ENCODE measurements at places on chromosomes 13 and 19.

- H3K36me3 ChIP-seq = no peaks in the 10 kb centered on the region
- H3K4me3 ChIP-seq = no peak overlapping the region
- H3K27ac ChIP-seq = no peak overlapping the region
- no peak for DNase-seq
- no peaks in the 10 kb centered on the region for H3K4me1 ChIP-seq
Observed at GRCh38 chr19:29323440-29324290, 110.7 kb upstream of the UQCRFS1 start.

DNA sequence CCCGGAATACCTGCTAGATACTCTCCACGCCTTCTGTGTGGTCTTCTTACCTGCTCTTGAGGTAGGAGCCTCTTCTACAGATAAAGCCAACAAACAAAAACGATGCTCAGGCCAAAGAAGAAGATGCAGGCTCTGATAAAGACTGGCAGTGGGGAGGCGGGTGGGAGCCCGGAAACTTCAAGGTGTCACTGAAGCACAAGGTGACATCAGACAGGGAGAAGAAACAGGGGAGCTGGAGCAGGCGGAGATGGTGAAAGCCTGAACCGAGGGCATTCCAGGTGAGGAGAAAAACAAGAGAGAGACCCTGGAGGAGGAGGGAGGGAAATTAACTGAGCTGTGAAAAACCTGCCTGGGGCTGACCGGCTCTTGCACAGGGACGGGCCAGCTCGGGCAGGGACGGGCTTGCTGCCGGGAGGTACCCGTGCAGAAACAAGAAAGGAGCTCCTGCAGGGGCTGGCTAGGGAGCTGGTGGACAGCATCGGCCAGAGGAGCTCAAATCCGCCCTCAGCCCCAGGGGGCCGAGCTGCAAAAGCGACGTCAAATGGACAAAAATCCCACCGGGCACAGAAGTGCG lies 19.0 kb downstream of the GNG7 start:
- DNase-seq = no peak
- no peaks in the 10 kb centered on the region for H3K4me1 ChIP-seq
- no peak overlapping the region for H3K4me3 ChIP-seq
- no peaks in the 10 kb centered on the region for H3K27me3 ChIP-seq
- no peaks in the 10 kb centered on the region for H3K36me3 ChIP-seq

DNA sequence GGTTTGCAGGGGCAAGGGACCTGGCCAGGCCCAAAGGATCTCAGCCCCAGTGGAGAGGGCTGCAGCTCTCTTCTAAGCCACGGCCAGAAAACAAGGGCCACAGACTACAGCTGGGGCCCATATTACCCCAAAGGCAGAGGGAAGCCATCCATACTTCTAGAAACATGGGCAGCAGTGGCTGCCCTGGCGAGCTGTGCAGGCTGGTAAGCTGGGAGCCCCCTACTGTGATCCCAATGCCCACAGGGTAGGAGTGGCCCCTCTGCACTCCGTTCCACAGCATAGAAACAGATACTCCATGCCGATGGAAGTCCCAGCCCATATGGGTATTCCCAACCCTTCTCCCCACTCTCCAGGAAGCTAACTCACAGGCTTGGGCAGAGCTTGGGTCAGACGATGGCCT lies 25.1 kb downstream of the VSTM2B start:
- no peaks in the 10 kb centered on the region for H3K4me1 ChIP-seq
- H3K27me3 ChIP-seq = no peaks in the 10 kb centered on the region
- H3K36me3 ChIP-seq = no peaks in the 10 kb centered on the region
- no peak for DNase-seq
- no peak overlapping the region for H3K27ac ChIP-seq

- no peak overlapping the region for H3K27ac ChIP-seq
- H3K27me3 ChIP-seq = no peaks in the 10 kb centered on the region
- H3K4me3 ChIP-seq = no peak overlapping the region
- DNase-seq = peak; percentile 16
- H3K4me1 ChIP-seq = no peaks in the 10 kb centered on the region
Observed at GRCh38 chr19:22882797-22883196, 50.7 kb downstream of the ZNF723 start.

GRCh38 chr13:51689663-51689996 lies 105.4 kb downstream of the WDFY2 start:
- H3K27me3 ChIP-seq = no peaks in the 10 kb centered on the region
- no peak overlapping the region for H3K27ac ChIP-seq
- no peaks in the 10 kb centered on the region for H3K4me1 ChIP-seq
- no peak overlapping the region for H3K4me3 ChIP-seq
- no peak for DNase-seq

- H3K27ac ChIP-seq = no peak overlapping the region
- H3K4me1 ChIP-seq = no peaks in the 10 kb centered on the region
- DNase-seq = no peak
- no peaks in the 10 kb centered on the region for H3K36me3 ChIP-seq
- no peaks in the 10 kb centered on the region for H3K27me3 ChIP-seq
- H3K4me3 ChIP-seq = no peak overlapping the region
Observed at GRCh38 chr13:76958841-76959432, 10.6 kb downstream of the ACOD1 start.

- no peak overlapping the region for H3K4me3 ChIP-seq
- DNase-seq = peak; percentile 58
Observed at GRCh38 chr19:17778251-17778967, 16.5 kb upstream of the B3GNT3 start.

DNA sequence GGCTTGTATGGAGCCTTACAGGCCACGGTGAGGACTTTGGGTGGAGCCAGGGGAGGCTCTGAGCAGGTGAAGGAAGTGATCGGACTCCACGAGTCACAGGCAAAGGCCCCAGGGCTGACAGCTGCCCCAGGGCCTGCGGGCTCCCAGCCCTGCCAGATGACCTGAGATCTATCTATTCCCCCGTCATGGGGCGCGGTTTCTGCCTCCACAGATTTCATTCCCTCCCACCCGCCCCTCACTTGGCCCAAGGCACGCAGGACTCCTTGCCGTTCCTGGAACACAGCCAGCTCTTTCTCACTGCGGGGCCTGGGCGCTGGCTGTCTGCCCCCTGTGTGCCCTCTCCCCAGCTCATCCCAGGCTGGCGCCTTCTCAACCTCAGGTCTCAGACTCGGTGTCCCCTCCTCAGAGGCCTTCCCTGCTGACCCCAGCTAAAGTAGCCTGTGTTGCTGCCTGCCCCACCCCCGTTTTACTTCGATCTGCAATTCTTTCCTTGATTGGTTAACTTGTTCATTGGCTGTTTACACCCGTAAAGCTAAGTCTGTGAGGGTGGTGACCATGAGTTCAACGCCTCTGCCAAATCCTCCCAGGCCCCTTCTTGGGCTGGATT lies 13.9 kb upstream of the PAK4 start:
- H3K4me1 ChIP-seq = no peaks in the 10 kb centered on the region
- H3K4me3 ChIP-seq = no peak overlapping the region
- no peaks in the 10 kb centered on the region for H3K27me3 ChIP-seq
- H3K27ac ChIP-seq = no peak overlapping the region
- DNase-seq = no peak

DNA sequence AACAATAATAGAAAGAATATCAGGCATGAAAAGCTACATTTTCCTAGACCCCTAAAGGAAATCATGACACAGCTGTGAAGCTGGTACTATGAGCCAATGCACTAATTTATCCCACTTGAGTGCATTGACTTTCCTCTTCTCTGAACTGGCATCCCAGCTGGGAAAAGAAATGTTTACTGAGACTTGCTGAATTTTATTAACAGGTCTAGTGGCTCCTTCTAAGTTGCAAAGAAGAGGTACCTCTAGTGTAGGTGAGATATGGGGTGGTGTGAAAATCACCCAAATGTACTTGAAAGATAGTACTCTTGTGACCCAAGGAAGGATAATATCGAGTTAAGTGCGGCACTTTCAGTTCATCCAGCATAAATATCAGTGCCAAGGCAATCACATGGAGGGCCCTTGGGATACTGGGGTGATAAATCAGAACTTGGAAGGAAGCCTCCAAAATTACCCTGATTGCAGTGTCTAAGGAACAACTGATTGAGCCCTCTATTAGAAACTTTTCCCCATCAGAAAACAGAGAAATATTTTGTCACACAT lies 369.2 kb downstream of the PCDH9 start:
- no peak overlapping the region for H3K27ac ChIP-seq
- no peak for DNase-seq
- H3K4me1 ChIP-seq = no peaks in the 10 kb centered on the region

DNA sequence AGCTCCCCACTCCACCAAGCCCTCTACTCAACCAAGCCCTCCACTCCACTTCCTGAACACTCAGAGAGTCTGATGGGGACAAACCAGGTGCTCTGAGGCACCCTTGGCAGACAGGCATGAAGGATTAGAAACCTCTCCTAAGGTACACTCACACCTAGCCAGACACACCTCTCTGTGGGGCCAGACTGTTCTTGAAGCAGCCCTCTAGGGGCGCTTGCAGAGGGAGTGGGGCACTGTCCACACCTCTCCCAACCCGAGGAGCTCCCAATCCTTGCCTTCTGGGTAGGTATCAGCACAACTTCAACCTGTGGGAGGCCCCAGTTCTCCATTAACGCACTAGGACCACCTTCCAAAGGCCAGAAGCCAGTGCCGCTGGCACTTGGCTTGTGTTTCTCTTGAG lies 108.7 kb upstream of the VSTM2B start:
- no peaks in the 10 kb centered on the region for H3K36me3 ChIP-seq
- no peak overlapping the region for H3K4me3 ChIP-seq
- no peak for DNase-seq
- no peaks in the 10 kb centered on the region for H3K4me1 ChIP-seq
- no peak overlapping the region for H3K27ac ChIP-seq
- H3K27me3 ChIP-seq = peaks cover 4% of the 10 kb centered on the region

GRCh38 chr19:50880241-50880640 lies 7.0 kb downstream of the KLK2 start:
- H3K27me3 ChIP-seq = peaks cover 18% of the 10 kb centered on the region
- H3K4me3 ChIP-seq = no peak overlapping the region
- H3K36me3 ChIP-seq = no peaks in the 10 kb centered on the region
- no peaks in the 10 kb centered on the region for H3K4me1 ChIP-seq
- H3K27ac ChIP-seq = no peak overlapping the region

DNA sequence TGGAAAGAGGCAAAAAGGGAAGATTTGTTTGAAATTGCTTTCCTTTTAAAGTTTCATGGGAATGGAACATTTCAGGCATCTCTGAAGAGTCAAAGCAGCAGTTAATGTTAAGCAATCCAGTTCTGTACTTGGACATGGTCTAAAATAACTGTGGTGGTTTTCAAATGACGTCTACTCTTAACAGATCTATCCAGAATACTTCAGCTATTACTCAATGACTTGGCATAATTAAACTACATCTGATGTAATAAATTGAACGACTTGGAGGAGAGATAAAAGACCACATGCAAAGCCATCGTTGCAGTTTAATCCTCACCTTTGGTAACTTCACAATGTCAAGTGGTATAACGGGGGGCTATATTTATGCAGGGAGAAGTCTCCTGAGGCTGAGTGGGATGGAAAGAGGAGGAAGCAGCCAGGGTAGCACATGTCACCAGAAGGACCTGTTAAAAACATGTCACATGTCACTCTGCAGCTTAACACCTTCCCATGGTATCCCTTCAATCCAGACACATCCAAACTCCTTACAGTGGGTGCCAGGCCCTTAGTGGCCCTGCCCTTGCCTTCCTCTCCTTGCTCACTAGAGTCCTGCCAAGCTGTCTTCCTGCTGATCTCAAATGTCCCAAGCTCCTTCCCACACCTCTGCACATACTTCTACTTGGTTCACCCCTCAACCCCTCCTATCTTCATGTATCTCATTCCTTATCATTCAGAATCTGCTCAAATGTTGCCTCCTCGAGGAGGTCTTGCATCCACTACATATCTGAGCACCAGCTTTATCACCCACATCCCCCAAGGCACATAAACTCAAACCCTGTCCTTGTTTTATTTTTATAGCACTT lies 327.8 kb downstream of the SUCLA2 start:
- no peaks in the 10 kb centered on the region for H3K4me1 ChIP-seq
- peaks cover 11% of the 10 kb centered on the region for H3K27me3 ChIP-seq
- no peak overlapping the region for H3K27ac ChIP-seq
- no peak for DNase-seq
- H3K36me3 ChIP-seq = no peaks in the 10 kb centered on the region

DNA sequence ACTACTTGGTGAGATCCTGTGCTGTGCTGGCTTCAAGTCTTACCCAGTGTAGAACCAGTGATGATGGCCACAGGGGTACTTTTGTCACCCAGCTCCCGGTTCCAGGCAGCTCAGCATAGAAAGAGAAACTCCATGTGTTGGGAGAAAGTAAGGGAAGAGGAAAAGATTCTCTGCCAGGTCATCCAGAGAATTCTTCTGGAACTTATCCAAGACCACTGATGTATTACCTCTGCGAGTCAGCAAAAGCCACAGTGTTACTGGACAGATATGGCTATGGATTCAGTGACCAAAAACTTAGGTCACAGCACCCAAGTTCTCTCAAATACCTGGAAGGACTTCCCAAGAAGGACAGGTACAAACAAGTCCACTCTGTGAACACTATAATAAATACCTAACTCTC lies 399.5 kb upstream of the MIR17HG start:
- no peak overlapping the region for H3K4me3 ChIP-seq
- no peaks in the 10 kb centered on the region for H3K36me3 ChIP-seq
- H3K4me1 ChIP-seq = no peaks in the 10 kb centered on the region

DNA sequence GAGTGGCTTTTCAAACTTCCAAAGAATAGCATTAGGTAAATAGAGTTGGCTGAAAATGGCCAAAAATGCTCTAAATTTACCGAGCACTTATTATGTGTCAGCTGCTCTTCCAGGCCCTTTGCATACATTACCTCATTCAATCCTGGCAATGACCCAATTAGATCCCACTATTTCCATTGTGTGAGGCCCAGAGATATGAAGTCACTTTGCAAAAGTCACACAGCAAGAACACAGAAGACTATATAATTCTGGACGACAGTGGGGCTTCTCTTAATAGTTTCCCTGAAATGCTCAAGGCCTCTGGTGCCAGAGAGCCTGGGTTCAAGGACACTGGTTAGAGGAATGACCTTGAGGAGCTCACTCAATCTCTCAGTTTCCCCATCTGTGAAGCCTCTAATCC lies 146.8 kb downstream of the IER2 start:
- no peak overlapping the region for H3K4me3 ChIP-seq
- H3K36me3 ChIP-seq = no peaks in the 10 kb centered on the region
- no peak for DNase-seq
- H3K4me1 ChIP-seq = no peaks in the 10 kb centered on the region

GRCh38 chr13:20161275-20161950 lies 561 bp upstream of the GJA3 start:
- H3K4me1 ChIP-seq = peaks cover 15% of the 10 kb centered on the region
- no peak overlapping the region for H3K4me3 ChIP-seq
- H3K36me3 ChIP-seq = no peaks in the 10 kb centered on the region

- H3K4me1 ChIP-seq = peaks cover 12% of the 10 kb centered on the region
- no peaks in the 10 kb centered on the region for H3K27me3 ChIP-seq
- no peaks in the 10 kb centered on the region for H3K36me3 ChIP-seq
- H3K4me3 ChIP-seq = no peak overlapping the region
- DNase-seq = peak; percentile 80
Observed at GRCh38 chr19:57103573-57104277, 16.1 kb upstream of the USP29 start.
